Activated CD4-positive, alpha-beta T cell treated with anti-CD3 and anti-CD28 coated beads, Interleukin-10, Interleukin-2, amounts not matched to agents 100 ng/mL and 50 ng/mL, durations not matched to agents 16 hours and 8 hours (primary cell): ENCODE measurements at places on chromosomes 1 and 21.

DNA sequence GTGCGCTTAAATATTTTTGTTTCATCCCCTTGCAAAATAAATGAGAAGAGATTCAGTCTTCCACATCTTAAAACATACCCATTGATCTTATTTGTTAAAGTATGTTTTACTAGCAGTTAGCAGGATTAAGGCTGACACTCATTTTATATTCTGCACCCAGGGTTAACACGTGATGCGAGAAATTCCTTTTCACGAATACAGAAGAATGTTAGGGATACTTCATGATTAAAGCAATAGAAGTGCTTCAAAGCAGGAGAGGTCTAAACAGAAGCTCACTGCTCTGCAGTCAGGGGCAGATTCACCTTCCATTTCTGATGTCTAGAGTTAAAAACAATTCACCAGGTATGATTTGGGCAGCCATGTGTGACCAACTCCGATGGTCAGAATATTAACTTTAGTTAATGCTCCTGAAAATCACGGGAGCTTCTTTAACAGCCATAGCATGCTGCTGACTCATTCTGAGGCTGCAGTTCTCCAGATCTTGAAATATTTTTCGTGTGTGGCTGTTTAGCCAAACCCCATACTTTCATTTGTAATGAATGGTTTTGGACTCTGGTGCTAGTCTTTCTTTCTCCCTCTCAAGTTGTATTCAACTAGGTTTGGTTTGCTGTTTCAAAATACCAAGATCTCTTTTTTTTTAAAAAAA is 19.7 kb downstream of the BCAR3 start:
- peak; percentile 21 for DNase-seq

- no peak for DNase-seq
These were observed 246.5 kb upstream of the VAMP3 start for GRCh38 chr1:7524341-7525337.

DNA sequence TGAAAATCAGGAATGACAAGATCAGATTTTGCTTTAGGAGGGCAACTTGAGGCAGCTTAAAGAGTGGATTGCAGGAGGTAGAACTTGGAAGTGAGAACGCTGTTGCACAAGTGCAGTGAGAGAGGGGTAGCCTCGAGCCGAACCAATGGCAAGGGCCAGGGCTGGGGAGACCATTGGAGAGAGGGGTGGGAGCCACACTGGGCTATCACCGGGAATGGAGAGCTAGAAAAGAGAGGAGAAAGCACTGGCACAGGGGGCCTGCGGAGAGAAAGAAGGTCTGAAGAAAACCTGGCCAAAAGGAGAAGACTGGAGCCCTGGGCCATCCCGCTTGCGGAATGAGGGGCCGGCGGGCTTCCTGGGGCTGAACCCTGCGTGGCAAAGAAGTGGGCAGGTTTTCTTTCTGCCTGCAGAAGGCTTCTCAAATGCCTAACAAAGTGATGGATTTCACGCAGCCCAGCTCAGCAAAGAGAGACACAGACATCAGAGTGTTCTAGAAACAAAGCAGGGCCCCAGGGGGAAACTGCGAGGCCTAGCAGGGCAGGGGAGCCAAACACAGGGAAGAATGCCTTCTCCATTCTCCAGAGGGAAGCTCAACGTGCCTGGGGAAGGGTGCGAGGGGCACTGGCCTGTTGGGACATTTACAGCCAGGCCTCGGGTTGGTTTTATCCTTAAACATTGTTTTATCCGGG is 1.2 kb upstream of the SLC37A1 start:
- DNase-seq, result no peak

GRCh38 chr1:236108027-236108648 is 34.2 kb upstream of the GPR137B start:
- no peak for DNase-seq

DNA sequence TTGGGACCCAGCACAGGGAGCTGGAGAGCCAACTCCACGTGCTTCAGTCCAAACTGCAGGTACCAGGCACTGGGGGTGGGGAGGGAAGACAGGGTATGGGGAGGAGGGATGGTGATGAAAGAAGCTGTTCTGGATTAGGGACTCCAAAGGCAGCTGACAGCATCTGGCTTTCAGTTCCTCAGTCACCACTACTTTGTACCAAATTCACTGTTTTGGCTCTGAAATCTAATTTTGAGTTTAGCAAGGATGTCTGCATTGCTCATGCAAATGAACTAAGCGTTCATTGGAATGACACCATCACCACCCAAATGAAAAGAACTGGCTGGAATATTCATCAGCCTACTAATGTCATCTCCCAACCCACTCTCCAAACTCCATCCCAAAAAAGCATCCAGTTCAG is 8.7 kb downstream of the C1orf74 start:
- no peak for DNase-seq

GRCh38 chr21:40846103-40846502 is 855 bp downstream of the DSCAM start:
- no peak for DNase-seq
